GM23248 (cell line): ENCODE measurements at places on chromosomes 2 and 18. TPM values are rescaled to one million over a fixed set of nuclear protein-coding genes. Genes with fewer than 3 reads are reported as not detected.

GRCh38 chr2:98730053-98730706 is 752 bp downstream of the MGAT4A start:
- DNase-seq = peak; percentile 23

DNA sequence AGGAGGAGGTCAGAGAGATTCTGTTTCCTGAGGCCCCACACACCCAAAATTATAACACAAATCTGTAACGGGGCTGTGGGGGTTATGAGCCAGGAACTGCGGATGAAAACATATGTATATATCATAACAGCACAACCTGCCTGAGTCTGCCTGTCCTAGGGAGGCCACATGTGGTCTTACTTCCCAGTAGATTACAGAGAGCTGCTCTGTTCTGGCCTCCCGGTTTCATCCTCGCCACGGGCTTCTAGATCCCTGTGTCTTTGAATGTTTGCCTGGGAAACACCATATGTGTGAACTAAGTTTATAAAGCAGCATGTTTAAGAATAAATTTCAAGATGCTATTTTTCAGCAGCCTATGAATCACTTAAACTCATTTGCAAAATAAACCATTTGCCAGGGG is 124.0 kb downstream of the TMEM200C start:
- no peak for DNase-seq

GRCh38 chr2:71531522-71532047 is 78.2 kb downstream of the DYSF start:
- DNase-seq = peak; percentile 64

DNA sequence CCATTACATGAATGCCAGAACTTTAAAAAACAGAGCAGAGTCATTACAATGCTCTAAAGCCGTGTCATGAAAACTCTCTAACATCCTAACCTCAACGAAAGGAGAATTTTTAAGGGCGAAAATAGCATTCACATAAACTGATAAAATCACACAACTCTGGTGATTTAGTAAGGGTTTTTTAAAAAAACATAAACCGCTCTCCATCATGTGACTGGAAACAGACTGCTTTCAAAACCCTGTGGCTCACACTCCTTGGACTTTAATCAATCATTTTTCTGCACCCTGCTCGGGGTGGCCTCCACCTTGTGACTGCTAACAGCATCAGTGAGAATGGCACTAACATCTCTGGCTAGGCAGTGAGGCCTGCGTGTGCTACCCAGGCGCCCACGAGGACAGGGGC is 12.1 kb downstream of the DOCK10 start:
- DNase-seq = no peak

DNA sequence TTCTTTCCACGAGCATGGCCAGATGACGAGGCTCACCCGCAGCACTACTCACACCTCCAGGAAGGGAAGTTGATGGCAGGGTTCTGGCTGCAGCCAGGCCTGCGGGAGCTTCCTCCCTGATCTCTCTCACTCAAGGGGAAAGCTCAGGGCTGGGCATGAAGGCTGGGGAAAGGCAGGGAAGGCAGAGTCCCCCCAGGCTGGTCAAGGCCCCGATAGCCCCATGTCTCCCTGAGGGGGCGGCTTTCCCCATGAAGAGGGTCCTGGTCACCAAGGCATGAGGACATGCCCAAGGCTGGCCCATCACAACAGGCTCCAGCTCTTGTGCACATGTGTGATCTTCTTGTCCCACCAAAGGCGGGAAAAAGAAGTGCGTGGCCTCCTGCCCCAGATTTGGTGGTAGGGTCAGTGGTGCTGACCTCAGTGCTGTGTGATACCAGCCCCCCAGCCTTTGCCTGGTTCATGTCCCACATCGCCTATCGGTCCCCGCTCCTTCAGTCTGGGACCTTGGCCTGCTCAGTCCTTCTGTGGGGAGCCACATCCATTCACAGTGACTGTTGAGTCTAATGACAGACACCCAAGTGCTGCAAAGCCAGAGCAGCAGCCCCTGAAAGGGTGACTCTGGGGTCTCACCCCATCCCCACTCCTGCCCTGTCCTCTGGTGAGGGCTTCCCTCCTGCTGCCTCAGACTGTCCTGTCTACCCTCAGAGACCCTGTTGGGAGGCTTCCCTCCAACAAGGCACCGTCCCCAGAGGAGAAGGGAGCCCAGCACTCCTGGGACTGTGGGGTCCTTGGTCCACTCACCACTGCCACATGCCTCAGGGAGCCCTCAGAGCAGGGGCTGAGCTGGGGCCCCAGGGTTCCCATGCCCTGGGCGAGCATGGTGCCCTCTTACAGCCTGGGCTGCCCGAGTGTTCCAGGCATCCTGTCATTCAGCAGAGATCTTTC is 49.8 kb upstream of the ALPP start:
- DNase-seq = no peak

DNA sequence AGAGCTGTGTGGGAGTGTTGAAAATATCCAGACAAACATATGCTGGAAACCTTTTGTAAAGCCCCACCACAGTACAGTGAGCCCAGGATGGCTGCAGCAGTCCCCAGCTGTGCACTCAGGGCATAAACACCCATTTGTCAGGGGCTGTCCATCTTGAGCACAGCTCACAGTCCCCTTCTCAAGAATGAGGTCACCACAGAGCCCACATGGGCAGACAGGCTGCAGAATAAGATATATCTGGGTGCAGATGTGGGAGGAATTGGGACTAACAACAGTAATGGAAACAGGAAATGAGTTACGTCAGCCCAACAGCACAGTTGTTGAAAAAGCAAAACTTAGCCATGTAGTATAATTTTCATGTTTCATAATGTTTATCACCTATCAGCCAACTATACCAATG is 219.6 kb downstream of the ETAA1 start:
- DNase-seq = peak; percentile 48

- no peak for DNase-seq
These were observed 61.3 kb downstream of the MGAT4A start for GRCh38 chr2:98669675-98670074.

DNA sequence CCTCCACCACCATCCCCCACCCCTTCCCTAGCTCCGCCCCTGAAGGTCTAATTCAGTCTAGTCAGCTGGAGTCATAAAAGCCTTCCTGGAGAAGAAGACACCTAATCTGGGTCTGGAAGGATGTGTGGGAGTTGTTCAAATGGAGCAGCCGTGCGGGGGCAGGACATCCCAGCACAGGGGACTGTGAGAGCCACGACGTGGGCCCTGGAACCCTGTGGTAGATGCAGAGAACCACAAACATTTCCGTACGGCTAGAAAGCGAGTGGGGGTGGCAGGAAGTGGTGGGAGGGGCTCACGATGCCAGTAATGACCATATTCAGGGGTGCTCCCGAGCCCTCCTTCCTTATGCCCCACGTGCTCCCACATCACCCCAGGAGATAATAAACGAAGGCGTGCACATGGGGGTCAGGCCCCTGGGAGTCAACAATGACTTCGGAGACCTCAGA is 20.9 kb upstream of the COL6A3 start:
- peak; percentile 90 for DNase-seq

GRCh38 chr2:112184121-112184520 is 45.9 kb downstream of the FBLN7 start:
- no peak for DNase-seq

DNA sequence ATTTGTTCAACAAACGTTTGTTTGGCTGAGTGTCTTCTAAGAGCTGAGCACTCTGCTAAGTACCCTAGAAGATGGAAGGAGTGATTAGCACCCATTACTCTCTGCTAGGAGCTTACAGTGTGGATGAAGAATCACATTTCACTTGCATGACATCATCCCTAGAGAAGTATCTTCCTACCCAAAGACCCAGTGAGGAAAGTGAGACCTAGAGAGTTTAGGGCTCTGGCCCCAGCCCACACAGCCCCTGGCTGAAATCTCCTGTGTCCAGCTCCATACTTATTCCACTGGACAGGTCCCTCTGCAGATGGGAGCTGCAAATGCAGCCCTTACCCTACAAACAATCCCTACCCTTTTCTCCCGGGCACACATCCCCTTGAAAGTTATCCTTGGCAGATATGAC is 26.8 kb upstream of the EPAS1 start:
- DNase-seq = peak; percentile 30

GRCh38 chr2:9897846-9898245 is 53.6 kb upstream of the GRHL1 start:
- DNase-seq = peak; percentile 31

The REEP1 gene
- polyA plus RNA-seq = 0.27 TPM in 1 of 2 replicates, not detected in the other

The QPCT gene
- 48.5 and 51.4 TPM in 2 replicates for polyA plus RNA-seq

The CACNB4 gene
- 0.05 TPM in 1 of 2 replicates, not detected in the other for polyA plus RNA-seq

The CCDC150 gene
- polyA plus RNA-seq = 2.1 and 2.5 TPM in 2 replicates

The MROH2A gene
- polyA plus RNA-seq = not detected in 2 replicates

The ARHGAP25 gene
- polyA plus RNA-seq = not detected in 2 replicates
